ENCODE measurements at places on chromosomes 16 and 17.

DNA sequence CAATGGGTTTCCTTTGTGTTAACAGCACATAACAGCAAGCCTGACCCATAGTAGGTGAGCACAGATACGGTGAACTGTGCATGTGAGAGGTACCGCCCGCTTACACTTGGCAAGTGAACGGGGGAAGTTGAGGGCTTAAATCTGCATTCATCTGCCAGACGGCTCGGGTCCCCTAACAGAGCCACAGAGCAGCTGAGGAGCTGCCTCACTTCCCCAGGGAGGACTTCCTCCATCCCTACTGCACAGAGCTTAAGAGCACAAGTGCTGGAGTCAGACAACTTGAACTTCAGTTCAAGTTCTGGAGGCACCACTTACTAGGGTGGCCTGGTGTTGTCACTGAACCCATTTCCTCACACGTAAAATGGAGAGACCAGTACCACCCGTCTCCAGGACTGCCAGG, 13.4 kb downstream of the RAB5C start:
- DNase-seq = no peak

- no peak for DNase-seq
Measured at GRCh38 chr16:88781140-88782077, 3.6 kb downstream of the PIEZO1 start.

DNA sequence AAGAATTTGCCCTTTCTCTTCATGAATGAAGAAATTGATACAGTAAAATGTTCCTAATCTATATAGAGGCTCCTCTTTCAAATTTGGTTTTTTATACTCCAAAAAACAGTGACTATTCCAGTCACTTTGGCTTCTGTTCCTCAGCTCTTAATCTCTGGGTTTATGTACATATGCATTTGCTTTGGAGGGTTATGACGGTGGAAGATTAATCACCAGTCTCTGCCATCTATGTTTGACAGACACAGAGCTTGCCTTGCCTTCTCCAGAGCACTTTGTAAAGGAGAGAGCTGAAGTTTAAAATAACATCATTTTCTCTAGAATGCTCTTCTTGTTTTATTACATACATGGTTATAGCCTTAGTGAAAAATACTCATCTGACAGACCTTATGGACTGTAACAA, 99.3 kb downstream of the NLK start:
- no peak for DNase-seq

DNA sequence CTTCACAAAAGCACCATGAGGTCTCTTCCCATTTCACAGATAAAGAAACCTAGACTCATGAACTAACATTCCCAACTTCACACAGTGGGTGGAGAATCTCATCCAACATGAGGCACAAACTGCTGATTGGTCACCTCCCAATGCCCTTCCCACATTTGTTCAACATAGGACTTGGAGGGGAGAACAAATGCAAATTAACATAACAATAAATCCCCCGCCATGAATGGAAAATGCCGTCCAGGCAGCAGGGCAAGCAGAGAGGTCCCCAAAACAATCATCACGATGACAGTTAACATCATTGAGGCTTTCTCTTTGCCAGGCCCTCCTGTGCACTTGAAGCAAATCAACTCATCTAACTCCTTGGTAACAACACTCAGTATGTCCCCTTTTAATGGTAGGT, 185.3 kb downstream of the TMEM132E start:
- DNase-seq = no peak

DNA sequence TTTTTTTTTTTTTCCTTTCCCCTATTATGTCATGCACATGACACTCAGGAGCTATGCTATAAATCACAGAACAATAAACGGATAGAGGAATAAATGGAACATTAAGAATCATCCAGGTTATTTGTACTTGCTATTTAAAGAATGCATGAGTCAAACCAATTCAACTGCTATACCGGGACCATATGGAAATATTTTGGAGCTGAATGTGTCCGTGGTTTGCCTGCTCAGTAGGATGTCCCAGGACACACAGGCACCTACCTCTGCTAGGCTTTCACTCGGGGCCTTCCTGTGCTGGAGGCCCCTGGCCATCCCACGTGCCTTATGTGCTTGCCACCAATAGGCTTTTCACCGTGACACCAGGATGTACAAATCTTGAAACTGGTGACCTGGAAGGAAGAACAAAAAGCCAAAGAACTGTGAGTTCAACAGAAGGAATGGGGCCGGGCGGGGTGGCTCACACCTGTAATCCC, 15.3 kb upstream of the SEC14L1 start:
- DNase-seq = no peak

DNA sequence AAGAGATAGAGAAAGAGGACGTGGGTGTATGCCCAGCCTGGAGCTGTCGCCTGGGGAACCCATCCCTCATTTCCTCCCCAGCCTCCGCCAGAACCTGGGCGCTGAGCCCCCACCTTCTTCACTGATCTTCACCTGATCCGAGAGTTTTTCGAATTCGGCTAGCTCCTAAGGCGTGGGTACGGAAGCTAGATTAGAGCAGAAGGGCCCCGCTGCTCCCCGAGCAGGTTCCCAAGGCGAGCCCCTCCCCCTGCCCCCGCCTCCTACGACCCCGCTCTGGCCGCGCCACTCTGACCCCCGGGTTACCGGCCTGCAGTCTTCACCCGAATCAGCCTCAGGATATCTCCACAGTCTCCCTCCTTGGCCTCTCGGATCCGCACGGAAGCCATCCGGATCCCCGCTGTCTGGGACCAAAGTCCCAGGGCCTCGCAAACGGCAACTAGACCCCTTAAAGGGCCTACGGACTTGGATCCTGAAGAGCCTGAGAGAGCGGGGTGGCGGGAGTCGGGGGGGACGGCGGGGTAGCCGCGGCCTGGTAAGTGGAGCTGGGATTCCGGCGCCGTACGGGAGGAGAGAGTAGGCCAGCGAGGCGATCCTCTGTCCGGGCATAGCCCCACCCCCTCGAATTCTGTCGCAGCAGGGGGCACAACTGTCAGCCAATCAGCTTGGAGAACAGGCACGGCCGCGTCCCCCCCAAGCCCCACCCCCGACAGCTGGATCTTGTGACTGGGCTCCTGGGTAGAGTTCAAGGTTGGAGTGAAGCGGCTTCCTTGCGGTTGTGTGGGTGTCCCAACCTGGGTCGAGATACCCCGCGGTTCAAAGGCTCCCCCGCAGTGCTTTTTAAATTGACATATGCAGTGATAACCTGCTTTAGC, at the start of gene SAT2:
Gene SAT2, minus strand, starts transcription at position 572 of the 872 bp plus-strand sequence. Its CDS starts 186 bp downstream, at position 386.
- peak; percentile 95 for DNase-seq

GRCh38 chr17:72128039-72128438, 7.2 kb downstream of the SOX9 start:
- no peak for DNase-seq

DNA sequence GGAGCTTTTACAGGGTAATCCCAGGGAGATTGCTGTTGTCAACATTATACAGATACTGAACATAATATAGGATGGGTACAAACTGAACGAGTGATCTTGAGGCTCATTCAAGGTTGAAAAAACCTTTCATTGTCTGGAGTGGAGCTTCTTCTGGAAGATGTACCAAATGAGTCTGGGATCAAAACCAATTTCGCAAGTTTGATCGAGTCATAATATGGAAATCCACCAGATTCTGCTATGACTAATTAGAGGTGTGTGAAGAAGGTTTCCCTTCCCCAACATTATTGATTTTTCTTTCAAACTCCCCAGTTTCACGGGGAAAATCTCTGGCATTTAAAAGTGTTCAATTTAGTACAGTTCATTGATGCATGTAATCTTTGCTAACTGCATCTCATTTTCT, 324.1 kb downstream of the ZFHX3 start:
- DNase-seq = no peak

- no peak for DNase-seq
Measured at GRCh38 chr17:62757500-62757951, 50.6 kb downstream of the MARCHF10 start.

GRCh38 chr16:69319826-69320739, 8.9 kb downstream of the VPS4A start:
- no peak for DNase-seq

DNA sequence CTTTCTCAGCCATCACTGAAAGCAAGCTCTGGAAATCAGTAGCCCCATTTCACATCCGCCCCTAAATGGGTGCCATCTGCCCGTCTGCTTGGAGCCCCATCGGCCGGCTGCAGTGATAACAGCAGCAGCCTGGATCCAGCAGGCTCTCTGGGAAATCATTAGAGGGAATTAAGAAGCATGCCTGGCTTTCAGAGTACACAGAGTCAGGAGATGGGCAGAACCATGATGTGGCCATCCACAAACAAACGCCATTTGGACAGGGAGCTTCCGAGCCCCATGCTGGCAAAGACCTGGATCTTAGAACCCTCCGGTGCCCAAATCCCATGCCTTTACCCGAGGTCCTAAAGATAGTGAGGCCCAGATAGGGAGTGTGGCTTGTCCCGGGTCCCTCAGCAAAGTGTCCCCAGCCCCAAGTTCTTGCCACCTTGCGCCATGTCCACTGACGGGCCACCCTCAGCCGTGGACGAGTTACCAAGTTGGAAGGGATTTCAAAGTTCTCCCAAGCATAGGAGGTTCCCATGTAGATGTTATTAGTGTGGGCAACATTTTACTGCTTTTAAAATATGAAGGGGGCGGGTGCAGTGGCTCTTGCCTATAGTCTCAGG, 1.0 kb upstream of the LITAF start:
- no peak for DNase-seq

DNA sequence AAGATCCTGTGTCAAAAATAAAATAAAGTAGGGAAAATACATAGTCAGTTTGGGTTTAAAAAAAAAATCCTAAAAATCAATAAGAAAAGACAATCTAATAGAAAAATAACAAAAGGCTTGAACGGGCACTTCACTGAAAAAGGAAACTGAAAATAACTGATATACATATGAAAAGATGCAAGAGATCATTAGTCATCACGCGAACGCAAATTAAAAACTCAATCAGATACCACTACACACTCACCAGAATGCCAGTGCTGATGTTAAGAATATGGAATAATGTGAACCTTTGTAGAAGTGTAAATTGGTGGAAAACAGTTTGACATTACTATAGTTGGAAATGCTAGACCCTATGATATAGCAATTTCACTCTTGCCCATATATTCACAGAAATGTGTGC, 14.6 kb downstream of the GNGT2 start:
- DNase-seq = no peak

DNA sequence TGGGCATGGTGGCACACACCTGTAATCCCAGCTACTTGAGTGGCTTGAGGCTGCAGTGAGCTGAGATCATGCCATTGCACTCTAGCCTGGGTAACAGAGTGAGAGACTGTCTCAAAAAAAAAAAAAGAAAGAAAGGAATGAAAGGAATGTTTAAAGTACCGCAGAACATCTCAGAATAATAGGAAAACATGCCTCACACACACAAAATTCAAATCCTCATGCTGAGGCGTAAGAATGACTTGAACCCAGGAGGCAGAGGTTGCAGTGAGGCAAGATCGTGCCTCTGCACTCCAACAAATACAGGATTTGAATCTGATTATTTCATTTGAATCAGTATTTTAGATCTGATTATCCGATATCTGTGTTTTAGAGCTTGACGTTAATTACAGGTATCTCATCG, 21.3 kb upstream of the GAA start:
- DNase-seq = no peak

DNA sequence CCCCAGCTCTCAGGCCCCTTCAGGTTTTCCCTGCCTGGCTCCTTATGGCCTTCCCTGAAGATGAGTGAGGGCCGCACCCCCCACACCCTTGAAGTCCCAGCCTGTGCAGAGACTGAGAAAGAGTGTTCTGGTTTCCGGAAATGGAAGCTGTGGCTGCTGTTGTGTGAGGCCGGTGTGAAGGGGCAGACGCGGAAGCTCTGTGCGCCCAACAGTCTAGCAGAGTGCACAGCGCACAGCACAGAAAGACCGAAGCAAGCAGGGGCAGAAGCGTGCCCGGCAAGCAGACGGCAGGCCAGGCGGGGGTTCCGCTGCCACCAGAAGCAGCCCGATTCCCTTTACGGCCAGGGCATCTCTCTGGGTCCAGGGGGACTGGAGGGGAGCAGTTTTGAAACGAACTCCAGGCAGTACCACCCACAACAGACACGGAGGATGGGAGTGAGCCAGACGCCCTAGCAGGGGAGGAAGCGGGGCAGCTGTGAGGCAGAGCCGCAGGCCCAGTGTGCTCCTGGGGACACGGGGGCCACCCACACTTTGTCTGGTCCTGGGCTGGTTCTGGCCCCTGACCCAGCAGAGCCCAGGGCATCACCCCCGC, 16.7 kb downstream of the TPSG1 start:
- no peak for DNase-seq

DNA sequence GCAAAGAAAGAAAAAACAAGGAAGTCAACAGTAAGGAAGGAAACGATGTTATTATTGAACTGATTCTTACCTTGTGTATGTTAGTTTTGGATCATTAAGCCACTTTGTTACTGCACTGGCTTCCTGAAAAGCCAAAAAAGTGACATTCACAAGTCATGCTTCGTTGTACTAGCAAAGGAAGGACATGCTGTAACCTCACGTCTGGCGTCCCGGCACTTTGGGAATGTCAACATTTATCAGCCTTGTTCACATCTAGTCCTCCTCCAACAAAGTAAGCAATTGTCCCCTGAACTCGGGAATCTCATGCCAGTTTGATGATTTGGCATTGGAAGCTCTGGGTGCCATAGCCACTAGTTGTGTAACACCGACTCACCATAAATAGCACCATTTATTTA, 731 bp upstream of the MKS1 start:
- no peak for DNase-seq

- DNase-seq = no peak
Measured at GRCh38 chr16:6510261-6510660, 822.4 kb upstream of the RBFOX1 start.

GRCh38 chr16:5176505-5176904, 78.9 kb upstream of the EEF2KMT start:
- no peak for DNase-seq

DNA sequence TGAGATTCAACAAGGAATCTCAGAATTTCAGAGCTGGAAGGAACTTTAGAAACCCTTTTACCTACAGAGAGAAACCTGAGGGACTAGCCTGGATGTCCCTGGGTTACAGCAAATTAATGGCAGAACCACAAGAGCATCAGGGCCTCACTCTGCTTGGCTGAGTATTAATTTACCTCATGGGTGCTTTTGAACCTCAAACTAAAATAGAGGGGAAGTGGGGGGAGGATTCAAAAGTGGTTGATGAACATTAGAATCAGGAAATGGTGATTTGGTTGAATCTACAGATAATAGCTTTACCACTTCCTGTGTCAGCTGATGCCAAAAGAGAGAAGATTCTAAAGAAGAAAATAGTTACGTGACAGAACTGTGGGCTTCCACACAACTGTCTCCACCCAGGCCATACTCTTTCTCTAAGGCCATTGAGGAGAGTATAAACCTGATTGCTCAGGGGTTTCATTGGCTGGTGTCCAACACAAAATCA, 11.3 kb upstream of the SKAP1 start:
- no peak for DNase-seq

- no peak for DNase-seq
Measured at GRCh38 chr16:2698965-2699750, 16.8 kb downstream of the KCTD5 start.

GRCh38 chr16:396605-397004, 394 bp upstream of the NME4 start:
- peak; percentile 44 for DNase-seq
